HT1080 (cell line): ENCODE measurements at places on chromosomes 5 and 9.

DNA sequence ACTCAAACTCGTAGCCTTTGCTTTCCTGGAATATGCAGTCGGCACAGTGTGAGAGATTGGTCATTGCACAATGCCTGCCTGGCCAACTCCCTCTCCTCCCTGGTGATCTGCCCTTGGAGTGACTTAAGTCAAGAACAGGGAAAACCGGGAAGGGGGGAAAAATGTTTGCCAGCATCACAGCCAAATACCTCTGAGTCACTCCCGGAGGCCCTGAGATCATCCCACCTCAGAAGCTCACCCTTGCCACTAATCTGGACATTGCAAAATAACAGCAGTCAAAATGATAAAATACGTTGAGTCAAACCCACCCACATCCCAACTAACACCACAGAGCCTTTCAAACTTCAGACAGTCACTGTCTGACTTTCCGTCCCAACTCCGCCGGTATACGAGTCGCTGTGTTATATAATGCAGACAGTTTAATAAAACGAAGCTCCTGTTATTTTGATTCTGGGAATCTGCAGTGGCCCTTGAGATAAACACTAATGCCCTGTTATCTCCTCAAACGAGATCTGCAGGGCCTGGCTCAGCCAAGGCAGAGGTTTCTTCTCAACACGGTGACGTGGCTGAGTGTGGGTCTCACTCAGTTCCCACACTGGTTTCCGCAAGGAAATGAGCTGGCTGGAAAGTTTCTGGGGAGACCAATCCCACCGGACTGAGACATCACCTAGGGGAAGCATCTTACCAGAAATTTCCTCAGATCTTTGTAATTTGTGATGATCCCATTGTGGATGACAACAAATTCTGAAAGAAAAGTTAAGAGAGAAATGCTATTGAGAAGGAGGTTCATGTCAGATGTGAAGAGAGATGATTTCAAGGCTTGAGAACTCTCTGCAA is 22.1 kb downstream of the GFPT2 start:
- DNase-seq = peak; percentile 99

- DNase-seq = no peak
Measured at GRCh38 chr5:61468483-61468865, 136.4 kb downstream of the ZSWIM6 start.

GRCh38 chr5:124468671-124469411 is 277.6 kb downstream of the ZNF608 start:
- DNase-seq = no peak

DNA sequence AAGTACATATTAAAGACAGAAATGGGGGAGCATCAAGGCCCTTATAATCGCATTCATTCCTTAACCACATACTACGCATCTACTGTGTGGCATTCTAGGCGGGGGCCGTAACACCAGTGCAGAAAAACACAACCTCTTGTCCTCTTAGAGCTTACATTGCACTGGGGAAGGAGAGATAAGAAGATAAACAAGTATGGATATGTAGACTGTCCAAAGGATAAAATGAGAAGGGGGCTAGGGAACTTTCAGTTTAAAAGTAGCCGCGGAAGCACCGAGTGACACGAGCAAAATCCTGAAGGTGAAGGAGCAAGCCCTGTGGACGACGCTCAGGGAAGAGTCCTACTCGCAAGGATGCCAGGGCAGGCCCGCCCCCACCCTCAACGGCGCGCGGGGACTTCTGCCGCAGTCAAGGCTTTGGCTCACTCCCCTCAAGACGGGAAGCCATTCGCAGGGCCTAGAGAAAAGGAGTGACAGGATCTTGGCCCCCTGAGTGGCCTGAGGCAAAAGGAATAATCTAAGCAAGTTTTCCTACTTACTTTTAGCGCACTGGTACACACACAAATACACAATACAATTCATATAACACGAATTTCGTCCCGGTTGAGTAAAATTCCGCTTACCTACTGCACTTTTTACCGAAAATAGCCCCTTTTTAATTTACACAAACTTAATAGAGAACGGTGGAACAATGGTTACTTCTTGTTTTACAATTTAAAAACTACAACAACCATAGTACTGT is 1.3 kb upstream of the NIPBL start:
- DNase-seq = peak; percentile 51

GRCh38 chr5:20466512-20466911 is 478.5 kb upstream of the CDH18 start:
- no peak for DNase-seq

DNA sequence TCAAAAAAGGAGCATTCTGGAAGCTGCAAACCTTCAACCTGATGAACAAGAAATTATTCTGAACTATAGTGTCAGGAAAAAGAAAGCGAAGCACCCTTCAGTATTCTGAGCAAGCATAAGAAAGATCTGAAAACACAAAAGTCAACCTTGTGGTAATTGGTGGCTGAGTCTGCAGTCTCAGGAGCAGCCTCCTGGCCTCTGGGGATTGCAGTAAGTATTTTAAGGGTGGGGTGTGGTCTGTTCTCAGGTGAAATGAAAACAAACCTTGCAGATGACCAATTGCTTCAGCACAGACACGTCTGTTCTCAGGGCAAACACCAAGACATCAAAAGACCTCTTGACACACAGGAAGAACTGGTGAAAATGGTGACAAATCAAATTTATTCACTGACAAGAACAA is 147.8 kb upstream of the RAPGEF1 start:
- DNase-seq = no peak

DNA sequence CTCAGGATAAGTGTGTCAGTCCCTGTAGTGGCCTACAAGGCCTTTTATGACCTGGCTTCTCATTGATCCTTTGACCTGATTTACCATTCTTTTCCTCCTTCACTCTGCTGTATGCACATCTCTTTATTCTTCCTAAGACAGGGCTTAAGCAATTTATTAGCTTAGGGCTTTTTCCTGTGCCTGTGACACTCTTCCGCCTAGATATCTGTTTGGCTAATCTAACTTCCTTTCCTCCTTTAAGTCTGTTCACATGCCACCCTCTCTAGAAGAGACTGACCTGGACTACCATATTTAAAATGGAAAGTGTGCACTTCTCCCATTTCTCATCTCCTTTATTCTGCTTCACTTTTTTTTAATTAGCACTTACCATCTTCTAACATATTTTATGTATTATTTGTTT is 29.1 kb downstream of the FOCAD start:
- no peak for DNase-seq

DNA sequence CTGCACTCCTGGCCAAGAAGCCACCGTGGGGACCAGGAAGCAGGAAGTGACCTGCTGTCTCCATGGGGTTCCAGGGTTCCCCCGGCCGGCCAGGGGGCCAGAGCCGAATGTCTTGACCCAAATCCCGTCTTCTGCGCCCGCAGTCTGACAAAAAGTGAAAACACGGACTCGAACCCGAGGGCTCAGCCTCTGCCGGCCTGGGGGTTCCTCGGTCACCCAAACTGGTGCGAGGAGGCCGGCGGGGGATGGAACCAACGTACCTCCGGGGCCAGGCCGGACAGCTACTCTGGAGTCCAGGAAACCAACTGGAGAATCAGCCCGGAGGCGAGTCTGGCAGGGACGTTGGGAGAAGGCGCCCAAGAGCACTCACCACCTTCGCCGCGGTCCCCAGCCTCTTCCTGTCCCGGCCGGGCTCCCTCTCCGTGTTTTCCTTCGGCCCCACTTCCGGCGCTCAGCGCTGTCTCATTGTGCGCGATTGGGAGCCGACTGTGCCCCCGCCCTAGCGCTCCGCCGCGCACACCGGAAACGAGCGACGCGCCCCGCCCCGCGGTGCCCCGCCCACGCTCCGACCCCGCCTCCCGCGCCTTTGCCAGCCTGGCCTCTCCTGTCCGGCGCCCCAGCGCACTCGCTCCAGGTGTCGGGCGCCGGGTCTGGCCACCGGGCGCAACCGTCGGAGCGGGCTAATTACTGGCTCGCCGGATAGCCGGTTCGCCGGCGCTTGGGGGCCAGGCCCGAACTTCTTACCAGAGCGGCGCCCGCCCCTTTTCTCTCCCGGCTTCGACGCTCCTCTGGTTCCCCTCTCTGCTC is at the start of gene TUT7:
Gene TUT7 (minus strand): TSS at position 400 of the 807 bp plus-strand sequence. CDS start 1,211 bp downstream, outside the sequence.
- DNase-seq = peak; percentile 95

GRCh38 chr5:83156001-83156400 is 78.7 kb downstream of the XRCC4 start:
- no peak for DNase-seq

DNA sequence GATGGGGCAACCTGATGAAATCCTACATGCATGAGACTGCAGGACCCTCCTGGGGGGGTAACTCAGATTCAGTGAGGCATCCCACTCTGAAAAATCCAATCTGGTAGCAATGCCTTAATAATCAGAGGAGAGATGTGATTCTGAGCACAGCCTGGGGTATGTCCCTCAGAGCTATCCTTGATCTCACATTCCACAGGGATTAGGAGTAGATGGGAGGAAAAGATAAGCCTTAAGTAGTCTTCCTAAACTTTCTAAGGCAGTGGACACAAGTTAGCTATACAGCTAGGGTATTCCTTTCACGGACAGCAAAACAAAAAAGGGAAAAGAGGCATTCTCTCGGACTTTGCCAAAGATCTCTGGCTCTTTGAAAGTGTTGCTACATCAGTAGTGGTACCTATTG is 3.9 kb upstream of the SPATA9 start:
- DNase-seq = no peak

GRCh38 chr5:78649211-78649695 is 681 bp upstream of the LHFPL2 start:
- DNase-seq = no peak

DNA sequence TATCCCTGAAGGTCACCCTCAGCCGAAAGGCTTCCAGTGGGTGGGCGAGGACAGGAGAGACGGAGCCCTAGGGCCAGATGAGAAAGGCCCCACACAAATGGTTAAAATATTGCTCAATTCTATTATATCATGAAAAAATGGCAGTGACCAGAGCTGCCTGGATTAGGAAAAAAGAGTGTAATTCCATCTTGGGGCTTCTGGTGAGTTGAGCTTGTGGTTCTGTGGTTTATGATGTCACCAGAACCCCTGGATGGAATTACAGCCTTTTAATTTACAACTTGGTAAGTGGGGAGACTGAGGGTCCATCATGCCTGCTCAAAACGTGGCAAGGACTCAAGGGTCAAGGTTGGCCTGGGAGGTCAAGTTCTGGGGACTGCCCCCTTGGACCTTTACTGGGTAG is 55.5 kb upstream of the STC2 start:
- no peak for DNase-seq

DNA sequence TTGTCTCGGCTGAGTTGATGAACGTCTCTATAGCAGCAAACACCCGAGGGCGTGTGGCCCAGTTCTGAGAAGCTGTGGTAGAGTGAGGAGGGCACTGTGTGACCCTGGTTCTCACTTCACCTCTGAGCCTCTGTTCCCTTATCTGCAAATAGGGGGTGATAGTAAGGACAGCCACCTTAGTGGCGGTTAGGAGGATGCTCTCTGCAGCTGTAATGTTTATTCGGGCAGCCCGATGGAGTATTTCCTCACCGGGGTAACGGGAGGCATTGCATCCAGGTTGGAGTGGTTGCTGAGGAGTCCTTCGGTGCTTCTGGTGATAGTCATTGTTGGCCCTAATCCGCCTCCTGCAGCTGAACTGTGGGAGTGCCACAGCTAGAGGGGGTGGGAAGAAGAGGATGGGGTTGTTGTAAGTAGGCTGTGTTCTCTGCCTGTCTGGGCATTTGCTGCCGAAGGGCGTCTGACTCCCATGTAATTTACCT is 13.9 kb downstream of the PRRC2B start:
- DNase-seq = no peak
